Anterior cingulate cortex (tissue), 58 donors: ENCODE measurements at places on chromosomes 7 and 10.

DNA sequence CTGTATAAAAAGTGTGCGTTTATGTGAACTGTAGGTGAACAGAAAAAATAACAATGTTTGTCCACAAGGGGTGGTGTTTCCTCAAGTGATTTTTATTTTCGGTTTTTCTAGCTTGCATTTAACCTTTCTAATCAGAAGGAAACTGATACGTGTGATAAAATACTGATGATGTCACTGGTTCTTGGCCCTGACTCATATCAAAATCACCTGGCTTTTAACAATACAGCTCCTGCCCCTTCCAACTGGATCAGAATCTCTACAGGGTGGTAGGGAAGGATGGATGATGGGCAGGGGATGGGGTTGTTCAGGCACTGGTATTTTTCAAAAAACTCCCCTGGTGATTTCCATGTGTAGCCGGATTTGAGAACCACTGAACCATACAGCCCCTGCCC, 10.9 kb downstream of the NPFFR1 start:
- no peak for DNase-seq

DNA sequence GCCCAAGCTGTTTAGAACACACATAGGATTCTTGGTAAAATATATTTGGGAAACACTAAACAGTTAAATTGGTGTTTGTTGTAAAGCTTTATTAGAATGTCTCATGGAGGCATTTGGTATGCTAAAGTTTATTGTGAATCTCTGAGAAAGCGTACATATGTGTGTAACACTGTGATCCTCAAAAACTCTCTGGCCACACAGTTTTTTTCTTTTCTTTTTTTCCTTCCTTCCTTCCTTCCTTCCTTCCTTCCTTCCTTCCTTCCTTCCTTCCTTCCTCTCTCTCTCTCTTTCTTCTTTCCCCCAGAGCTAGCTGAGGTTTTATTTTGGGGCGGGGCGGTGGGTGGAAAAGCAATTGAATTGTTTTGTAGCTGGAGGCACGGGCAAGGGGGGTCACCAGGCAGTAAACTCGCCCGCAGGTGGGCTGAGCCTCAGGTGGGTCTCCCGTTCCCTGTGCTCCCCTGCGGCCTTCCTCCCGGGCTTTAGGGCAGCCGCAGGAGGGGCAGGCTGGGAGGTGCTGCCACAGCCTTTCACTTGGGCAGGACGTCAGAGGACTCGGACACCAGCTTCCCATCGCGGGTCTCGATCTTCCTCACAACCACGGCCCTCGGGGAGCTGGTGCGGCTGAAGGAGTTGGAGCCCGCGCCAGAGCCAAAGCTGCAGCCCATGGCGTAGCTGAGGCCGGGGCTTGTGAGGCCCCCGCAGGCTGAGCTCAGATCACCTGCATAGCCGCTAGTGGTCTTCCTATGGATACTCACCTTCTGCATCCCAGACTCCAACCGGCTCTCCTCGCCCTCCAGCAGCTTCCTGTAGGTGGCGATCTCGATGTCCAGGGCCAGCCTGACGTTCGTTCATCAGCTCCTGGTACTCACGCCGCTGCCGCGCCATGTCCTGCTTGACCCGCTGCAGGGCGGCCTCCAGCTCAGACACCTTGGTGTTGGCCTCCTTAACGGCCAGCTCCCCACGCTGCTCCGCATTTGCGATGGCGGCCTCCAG, 459.0 kb downstream of the GATA3 start:
- no peak for DNase-seq

DNA sequence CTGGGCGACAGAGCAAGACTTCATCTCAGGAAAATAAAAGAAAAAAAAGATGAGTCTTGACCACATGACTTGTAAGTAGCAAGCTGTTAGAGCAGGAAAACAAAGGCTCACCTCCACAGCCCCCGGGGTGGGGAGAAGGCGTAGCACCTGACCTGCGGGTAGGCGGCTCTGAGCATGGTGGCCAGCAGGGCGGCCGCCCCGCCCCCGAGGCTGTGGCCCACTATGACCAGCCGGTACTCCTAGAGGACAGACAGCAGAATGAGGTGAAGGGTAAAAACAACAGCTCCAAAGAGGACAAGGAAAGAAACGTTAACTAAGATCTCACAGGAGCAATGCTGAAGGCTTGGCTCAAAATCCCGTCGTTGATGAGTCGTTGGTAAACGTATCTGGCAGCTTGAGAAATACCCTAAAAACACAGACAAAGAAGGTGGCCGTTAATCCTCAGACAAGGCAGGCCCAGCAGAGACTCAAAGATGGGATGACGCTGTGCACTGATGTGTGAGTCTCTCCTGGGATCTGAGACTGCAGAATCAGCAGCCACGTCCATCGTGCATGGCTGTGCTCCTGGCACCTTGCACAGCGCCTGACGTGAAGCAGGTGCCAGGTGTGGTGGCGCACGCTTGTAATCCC, 31.1 kb downstream of the DAGLB start:
- no peak for DNase-seq

DNA sequence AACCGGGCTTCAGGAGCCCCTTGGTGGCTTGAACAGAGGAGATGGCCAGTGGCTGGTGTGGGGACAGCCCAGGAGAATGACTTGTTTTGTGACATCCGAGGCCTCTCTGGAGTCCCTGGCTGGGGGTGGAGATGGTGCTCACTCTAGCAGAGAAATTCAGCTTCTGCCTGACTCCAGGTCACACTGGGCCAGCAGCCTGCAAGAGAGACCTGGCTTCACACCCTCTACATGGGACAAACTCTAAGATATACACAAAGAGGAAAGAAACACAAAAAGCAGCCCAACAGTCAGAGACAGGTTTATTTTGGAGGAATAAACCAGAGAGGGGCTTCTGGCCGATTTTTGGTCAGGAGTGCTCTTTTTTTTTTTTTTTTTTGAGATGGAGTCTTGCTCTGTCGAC, 132.8 kb downstream of the ELFN1 start:
- DNase-seq: no peak
